ENCODE measurements at places on chromosomes 5 and 9. TPM values are rescaled to one million over a fixed set of nuclear protein-coding genes. Genes with fewer than 3 reads are reported as not detected.

The S1PR3 gene
- total RNA-seq = 7.1 TPM

The HMCN2 gene
- not detected for total RNA-seq

The MYOZ3 gene
- 0.09 TPM for total RNA-seq

The LCN6 gene
- not detected for total RNA-seq

The NRG2 gene
- not detected for total RNA-seq

The TRIM32 gene
- 15.7 TPM for total RNA-seq

The GZMA gene
- total RNA-seq = 96.9 TPM

The GAS1 gene
- 0.32 TPM for total RNA-seq

- DNase-seq = no peak
- no peak overlapping the region for H3K27ac ChIP-seq
- peaks cover 13% of the 10 kb centered on the region for H3K4me1 ChIP-seq
- H3K27me3 ChIP-seq = no peaks in the 10 kb centered on the region
Observed at GRCh38 chr5:129111351-129111750, 16.8 kb downstream of the ISOC1 start.

DNA sequence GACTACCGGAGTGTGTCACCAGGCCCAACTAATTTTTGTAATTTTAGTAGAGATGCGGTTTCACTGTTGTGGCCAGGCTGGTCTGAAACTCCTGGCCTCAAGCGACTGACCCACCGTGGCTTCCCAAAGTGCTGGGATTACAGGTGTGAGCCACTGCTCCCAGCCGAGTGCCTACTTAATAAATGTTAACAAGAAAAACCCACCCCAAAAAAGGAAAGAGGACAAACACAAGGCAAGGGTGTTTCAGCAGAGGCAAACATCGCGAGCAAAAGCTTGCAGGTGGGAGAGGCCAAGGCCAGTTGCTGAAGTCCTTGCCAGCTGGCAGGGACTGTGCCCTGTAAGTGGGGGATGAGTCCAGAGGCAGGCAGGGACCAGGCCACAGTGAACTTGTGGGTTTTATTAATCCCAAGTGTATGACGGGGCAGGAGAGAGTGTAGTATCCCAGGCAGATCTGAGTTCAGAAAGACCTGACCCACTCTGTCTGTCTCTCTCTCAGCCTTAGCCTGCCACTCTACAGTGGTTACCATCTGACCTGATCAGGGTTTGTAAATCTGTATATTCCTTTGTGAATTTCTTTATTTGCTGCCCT lies 6.4 kb upstream of the FPGS start:
- peak overlapping the region; percentile 81 for H3K27ac ChIP-seq
- peaks cover 36% of the 10 kb centered on the region for H3K36me3 ChIP-seq
- DNase-seq = no peak
- H3K4me3 ChIP-seq = peak overlapping the region; percentile 62
- H3K4me1 ChIP-seq = peaks cover 21% of the 10 kb centered on the region
- no peaks in the 10 kb centered on the region for H3K27me3 ChIP-seq

- H3K27ac ChIP-seq = no peak overlapping the region
- H3K4me3 ChIP-seq = no peak overlapping the region
- H3K27me3 ChIP-seq = no peaks in the 10 kb centered on the region
- H3K36me3 ChIP-seq = peaks cover 44% of the 10 kb centered on the region
- H3K4me1 ChIP-seq = peaks cover 5% of the 10 kb centered on the region
- DNase-seq = no peak
Observed at GRCh38 chr9:109072133-109072692, 47.5 kb downstream of the TMEM245 start.

GRCh38 chr9:126818482-126818881 lies 13.6 kb downstream of the ZBTB43 start:
- H3K4me3 ChIP-seq = no peak overlapping the region
- H3K27me3 ChIP-seq = no peaks in the 10 kb centered on the region
- no peak for DNase-seq

DNA sequence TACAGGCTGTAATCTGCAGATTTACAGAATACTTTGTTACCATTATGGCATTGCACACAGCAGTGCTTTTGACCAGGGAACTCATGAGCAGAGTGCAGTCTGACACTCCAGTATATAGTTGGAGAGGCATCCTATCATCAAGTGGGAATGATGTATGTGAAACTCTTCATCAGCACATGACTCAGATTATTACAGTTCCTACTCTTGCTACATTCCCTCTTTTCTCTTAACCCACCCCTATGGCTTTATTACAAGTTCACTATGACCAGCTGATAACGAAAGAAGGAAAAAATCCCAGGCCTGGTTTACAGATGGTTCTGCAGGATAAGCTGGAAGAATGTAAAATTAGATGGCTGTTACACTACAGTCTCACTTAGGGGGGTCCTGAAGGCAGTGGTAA lies 385.9 kb downstream of the RASEF start:
- no peaks in the 10 kb centered on the region for H3K36me3 ChIP-seq
- H3K27me3 ChIP-seq = no peaks in the 10 kb centered on the region
- no peak overlapping the region for H3K27ac ChIP-seq
- no peaks in the 10 kb centered on the region for H3K4me1 ChIP-seq

GRCh38 chr5:134149571-134150303 lies 27.0 kb downstream of the SKP1 start:
- peaks cover 64% of the 10 kb centered on the region for H3K36me3 ChIP-seq
- DNase-seq = no peak
- no peaks in the 10 kb centered on the region for H3K27me3 ChIP-seq
- H3K4me3 ChIP-seq = no peak overlapping the region
- no peak overlapping the region for H3K27ac ChIP-seq
- H3K4me1 ChIP-seq = peaks cover 15% of the 10 kb centered on the region

- no peak overlapping the region for H3K4me3 ChIP-seq
- H3K4me1 ChIP-seq = peaks cover 10% of the 10 kb centered on the region
- no peak for DNase-seq
- no peaks in the 10 kb centered on the region for H3K36me3 ChIP-seq
Observed at GRCh38 chr9:112605518-112605917, 112.4 kb downstream of the INIP start.

- no peaks in the 10 kb centered on the region for H3K4me1 ChIP-seq
- no peak for DNase-seq
- H3K36me3 ChIP-seq = no peaks in the 10 kb centered on the region
Observed at GRCh38 chr9:136619742-136620440, 42.8 kb upstream of the EGFL7 start.

DNA sequence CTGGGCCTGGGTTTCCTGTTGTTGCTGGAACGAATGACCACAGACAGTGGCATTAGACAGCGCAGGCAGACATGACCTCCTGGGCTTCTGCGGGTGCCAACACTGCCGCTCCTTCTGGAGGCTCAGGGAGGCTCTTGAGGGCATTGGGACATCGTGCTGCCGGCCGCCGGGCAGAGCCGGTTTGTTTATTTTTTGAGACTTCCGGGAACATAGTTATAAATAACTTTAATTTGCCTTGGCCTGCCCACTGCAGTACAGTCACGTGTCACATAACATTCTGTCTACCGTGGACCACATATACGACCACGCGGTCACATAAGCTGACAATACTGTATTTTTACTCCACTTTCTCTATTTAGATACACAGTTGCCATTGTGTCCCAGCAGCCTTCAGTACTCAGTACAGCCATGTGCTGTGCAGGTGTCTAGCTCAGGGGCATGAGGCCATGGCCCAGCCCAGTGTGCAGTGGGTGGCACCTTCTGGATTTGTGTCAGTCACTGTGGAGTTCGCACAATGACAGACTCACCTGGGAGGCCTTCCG lies 8.2 kb upstream of the TOR4A start:
- no peak overlapping the region for H3K4me3 ChIP-seq
- no peak overlapping the region for H3K27ac ChIP-seq

DNA sequence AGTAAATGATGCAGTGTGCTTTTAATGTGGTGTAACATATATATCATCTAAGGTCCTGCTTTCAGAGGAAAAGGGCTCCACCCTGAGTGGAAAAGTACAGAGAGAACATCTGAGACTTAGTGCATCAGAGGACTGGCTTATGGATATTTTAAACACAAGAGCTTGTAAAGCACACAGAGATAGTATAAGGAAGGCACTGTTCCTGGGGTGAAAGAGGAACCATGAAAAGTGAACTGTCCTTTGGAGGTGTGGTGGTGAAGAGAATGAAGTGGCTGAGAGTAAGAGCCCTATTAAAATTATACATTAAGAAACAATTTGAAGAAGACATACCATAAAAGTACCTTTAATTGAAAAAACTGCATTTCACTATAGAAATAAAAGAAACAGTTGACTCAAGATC lies 68.9 kb downstream of the CSF2 start:
- DNase-seq = no peak
- peaks cover 16% of the 10 kb centered on the region for H3K27me3 ChIP-seq
- peaks cover 3% of the 10 kb centered on the region for H3K4me1 ChIP-seq
- peaks cover 18% of the 10 kb centered on the region for H3K36me3 ChIP-seq
- H3K27ac ChIP-seq = no peak overlapping the region
- H3K4me3 ChIP-seq = no peak overlapping the region

GRCh38 chr9:123556464-123557435 lies 200.8 kb downstream of the CRB2 start:
- peaks cover 4% of the 10 kb centered on the region for H3K4me1 ChIP-seq
- no peaks in the 10 kb centered on the region for H3K36me3 ChIP-seq
- DNase-seq = no peak
- H3K4me3 ChIP-seq = no peak overlapping the region
- H3K27me3 ChIP-seq = no peaks in the 10 kb centered on the region

DNA sequence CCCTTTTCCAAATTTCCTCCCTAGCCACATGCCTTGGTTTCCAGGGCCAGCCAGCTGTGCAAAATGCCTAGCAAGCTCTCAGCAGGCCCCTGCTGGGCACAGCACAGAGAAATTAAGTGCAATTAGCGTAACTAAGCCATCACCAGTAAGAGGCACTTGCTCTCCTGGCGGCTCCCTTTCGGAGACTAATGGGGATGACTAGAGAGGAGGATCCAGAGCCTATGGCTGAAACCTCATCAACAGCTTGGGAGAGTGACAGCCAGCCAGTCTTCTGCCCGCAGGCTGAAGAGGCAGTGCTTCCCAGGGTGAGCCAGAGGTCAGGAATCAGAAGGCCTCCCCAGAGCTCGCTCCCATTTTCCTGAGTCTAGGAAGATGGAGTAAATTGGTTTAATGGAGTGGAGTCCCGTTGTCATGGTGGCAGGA lies 108.4 kb downstream of the KCNIP1 start:
- H3K4me1 ChIP-seq = no peaks in the 10 kb centered on the region
- no peak for DNase-seq
- H3K27ac ChIP-seq = no peak overlapping the region
- H3K4me3 ChIP-seq = no peak overlapping the region

- H3K27me3 ChIP-seq = peaks cover 4% of the 10 kb centered on the region
- no peak for DNase-seq
- H3K4me1 ChIP-seq = no peaks in the 10 kb centered on the region
- no peak overlapping the region for H3K27ac ChIP-seq
- no peak overlapping the region for H3K4me3 ChIP-seq
Observed at GRCh38 chr9:19807182-19807892, 18.5 kb upstream of the SLC24A2 start.

DNA sequence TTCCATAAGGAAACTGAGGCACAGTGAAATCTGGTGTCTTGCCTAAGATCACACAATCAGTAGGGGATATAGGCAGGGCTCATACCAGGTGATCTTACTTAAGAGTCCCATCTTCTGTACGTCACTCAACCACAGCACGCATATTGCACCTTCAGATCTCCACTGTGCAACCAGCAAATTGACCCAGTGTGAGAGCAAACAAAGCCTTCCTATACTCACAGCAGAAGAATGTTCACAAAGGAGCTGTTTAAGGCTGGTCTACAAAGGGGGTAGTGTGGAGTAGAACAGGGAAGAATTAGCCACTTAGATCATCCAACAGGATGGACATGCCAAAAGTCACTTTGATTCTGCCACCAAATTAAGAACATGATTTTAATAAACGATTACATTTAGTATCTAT lies 305.9 kb downstream of the SLIT3 start:
- H3K4me1 ChIP-seq = no peaks in the 10 kb centered on the region
- DNase-seq = no peak
- no peak overlapping the region for H3K27ac ChIP-seq
- H3K4me3 ChIP-seq = no peak overlapping the region
- H3K27me3 ChIP-seq = no peaks in the 10 kb centered on the region

DNA sequence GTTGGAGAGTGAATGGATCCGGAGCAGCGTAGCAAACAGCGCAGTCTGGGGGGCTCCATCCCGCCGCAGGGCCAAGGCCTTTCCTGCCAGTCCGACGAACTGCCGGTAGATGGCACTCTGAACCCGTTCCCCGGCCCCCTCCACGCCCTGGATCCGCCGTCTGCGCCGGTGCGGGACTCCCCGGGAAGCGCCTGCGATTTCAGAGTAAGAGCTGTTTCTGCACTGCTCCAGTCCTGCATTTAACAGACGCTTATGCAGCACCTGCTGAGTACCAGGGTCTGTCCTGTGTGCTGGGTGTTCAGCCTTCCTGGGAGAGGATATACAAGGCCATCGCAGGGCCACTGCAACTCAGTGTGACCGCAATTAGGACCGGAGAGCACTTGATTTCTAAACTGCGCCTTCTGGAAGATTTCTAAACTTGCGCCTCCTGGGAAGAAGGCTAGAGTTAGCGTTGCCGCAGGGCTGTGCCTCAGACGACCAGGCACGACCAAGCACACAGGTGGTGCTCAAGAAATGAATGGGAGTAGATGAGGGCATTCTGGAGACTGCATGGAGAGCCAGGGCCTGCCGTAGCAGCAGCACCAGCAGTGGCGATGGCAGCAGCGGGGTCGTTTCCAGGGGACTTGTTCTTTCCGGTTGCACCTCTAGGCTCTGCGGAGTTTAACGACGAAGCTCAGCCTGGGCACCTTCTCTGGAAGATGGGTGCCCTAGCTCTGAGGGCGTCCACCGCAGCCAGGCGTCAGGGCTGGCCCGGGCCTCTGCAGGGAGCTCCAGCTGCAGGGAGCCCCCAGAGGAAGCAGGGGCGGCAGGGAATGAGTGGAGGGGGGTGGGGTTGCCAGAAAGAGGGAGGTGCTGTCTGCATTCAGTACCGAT lies 14.3 kb upstream of the TIFAB start:
- no peak overlapping the region for H3K27ac ChIP-seq
- peaks cover 3% of the 10 kb centered on the region for H3K4me1 ChIP-seq
- DNase-seq = peak; percentile 68
- no peaks in the 10 kb centered on the region for H3K36me3 ChIP-seq

- no peak overlapping the region for H3K4me3 ChIP-seq
- peaks cover 3% of the 10 kb centered on the region for H3K4me1 ChIP-seq
- H3K27me3 ChIP-seq = no peaks in the 10 kb centered on the region
- DNase-seq = no peak
- peaks cover 18% of the 10 kb centered on the region for H3K36me3 ChIP-seq
Observed at GRCh38 chr9:127828262-127829031, 25.8 kb downstream of the FPGS start.

DNA sequence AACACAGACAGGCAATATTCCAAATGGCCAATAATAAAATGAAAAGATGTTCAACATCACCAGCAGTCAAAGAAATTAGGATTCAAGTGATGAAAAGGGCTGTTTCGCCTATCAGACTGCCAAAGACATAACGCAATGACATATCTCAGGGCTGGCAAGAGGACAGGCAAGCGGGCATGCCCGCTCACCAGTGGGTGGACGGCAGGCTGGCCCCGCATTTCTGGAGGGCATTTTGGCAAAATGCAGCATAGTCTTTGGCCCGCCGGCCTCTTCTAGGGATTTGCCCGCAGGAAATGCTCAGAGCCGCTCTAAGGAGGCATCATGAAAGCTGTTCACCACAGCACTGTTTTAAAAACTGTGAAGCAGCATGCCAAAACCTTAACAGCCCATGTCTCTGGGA lies 1.4 kb upstream of the PPP1R26 start:
- peaks cover 40% of the 10 kb centered on the region for H3K27me3 ChIP-seq
- peaks cover 3% of the 10 kb centered on the region for H3K4me1 ChIP-seq
- DNase-seq = no peak
- H3K4me3 ChIP-seq = peak overlapping the region; percentile 84
- peaks cover 3% of the 10 kb centered on the region for H3K36me3 ChIP-seq
- no peak overlapping the region for H3K27ac ChIP-seq
